Chondrocyte (in vitro differentiated cells): ENCODE measurements at places on chromosomes 3 and 15. TPM values are rescaled to one million over a fixed set of nuclear protein-coding genes. Genes with fewer than 3 reads are reported as not detected.

DNA sequence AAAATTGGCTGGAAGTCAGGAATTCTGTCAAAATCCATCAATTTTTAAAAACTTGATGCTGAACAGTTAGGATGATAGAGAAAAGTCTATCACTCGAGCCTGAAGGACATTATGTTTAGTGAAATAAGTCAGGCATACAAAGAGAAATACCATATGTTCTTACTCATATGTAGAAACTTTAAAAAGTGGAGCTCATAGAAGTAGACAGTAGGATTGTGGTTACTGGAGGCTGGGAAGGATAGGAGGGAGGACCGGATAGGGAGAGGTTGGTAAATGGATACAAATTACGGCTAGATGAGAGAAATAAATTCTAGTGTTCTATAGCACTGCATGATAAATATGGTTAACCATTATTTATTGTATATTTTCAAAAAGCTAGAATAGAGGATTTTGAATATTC, 389.5 kb upstream of the RASGRP1 start:
- no peaks in the 10 kb centered on the region for H3K27me3 ChIP-seq
- H3K27ac ChIP-seq, result no peak overlapping the region
- no peaks in the 10 kb centered on the region for H3K36me3 ChIP-seq
- DNase-seq, result no peak

The SATB1 gene
- total RNA-seq, result 4.4 to 5.9 TPM (median 5.4 TPM) in 3 replicates

- DNase-seq, result no peak
- H3K36me3 ChIP-seq, result no peaks in the 10 kb centered on the region
- no peak overlapping the region for H3K4me3 ChIP-seq
- H3K27me3 ChIP-seq, result no peaks in the 10 kb centered on the region
- no peak overlapping the region for H3K27ac ChIP-seq
- peaks cover 4% of the 10 kb centered on the region for H3K4me1 ChIP-seq
Measured at GRCh38 chr3:142993958-142994442, 7.4 kb upstream of the U2SURP start.

GRCh38 chr3:133948131-133948810, 52.6 kb upstream of the RAB6B start:
- H3K36me3 ChIP-seq, result no peaks in the 10 kb centered on the region
- H3K27me3 ChIP-seq, result peaks cover 5% of the 10 kb centered on the region
- H3K4me3 ChIP-seq, result no peak overlapping the region

The SLC9A9 gene
- total RNA-seq, result 2.5 to 5.5 TPM (median 2.6 TPM) in 3 replicates

The ROBO1 gene
- 43.7 to 67.2 TPM (median 47.1 TPM) in 3 replicates for total RNA-seq

The RAD18 gene
- total RNA-seq, result 9.1 to 22.2 TPM (median 9.7 TPM) in 3 replicates

- no peak overlapping the region for H3K4me3 ChIP-seq
- peak; percentile 40 for DNase-seq
- H3K27me3 ChIP-seq, result no peaks in the 10 kb centered on the region
- peaks cover 44% of the 10 kb centered on the region for H3K4me1 ChIP-seq
- peak overlapping the region; percentile 80 for H3K27ac ChIP-seq
- H3K36me3 ChIP-seq, result no peaks in the 10 kb centered on the region
Measured at GRCh38 chr3:195102609-195103467, 168.1 kb downstream of the XXYLT1 start.
